ENCODE measurements at places on chromosomes 2 and 18. TPM values are rescaled to one million over a fixed set of nuclear protein-coding genes. Genes with fewer than 3 reads are reported as not detected.
A peak's percentile ranks its signal among the peaks of the same experiment; 100 is the strongest.

The LYPD6 gene
- 4.1 TPM for total RNA-seq

The SIX2 gene
- total RNA-seq: 0.12 TPM

The DCDC2C gene
- total RNA-seq: not detected

The GAREM1 gene
- 5.1 TPM for total RNA-seq

The FBXO48 gene
- 2.9 TPM for total RNA-seq

The IL36A gene
- not detected for total RNA-seq

The RHBDD1 gene
- 15.1 TPM for total RNA-seq

The SLC66A2 gene
- total RNA-seq: 22.3 TPM

DNA sequence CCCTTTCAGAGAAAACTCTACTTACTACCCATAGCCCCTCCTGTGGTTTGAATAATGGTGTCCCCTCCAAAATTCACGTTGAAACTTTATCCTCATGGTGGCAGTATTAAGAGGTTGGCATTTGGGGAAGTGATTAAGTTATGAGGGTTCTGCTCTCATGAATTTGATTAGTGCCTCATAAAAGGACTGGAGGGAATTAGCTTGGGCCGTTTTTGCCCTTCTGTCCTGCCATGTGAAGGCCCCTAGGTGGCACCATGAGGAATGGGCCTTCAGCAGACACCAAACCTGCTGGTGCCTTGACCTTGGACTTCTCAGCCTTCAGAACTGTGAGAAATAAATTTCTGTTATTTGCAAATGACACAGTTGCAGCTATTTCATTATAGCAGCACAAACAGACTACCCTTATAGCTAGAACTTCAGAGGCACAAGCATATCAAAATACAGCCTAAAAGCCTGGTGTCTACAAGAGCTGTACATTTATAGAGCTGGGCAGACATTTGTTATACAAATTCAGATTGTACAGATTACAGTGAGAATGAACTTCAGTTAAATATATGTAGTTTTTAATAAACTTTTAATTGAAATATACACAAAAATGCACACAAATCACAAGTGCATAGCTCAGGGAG, 2.6 kb upstream of the PTPN2 start:
- peak; percentile 16 for DNase-seq

GRCh38 chr2:197914778-197915177, 110.4 kb downstream of the PLCL1 start:
- no peak for DNase-seq

- no peak for DNase-seq
Observed at GRCh38 chr18:42196651-42197050, 241.6 kb downstream of the PIK3C3 start.

- DNase-seq: no peak
Observed at GRCh38 chr2:97798416-97798815, 85.0 kb downstream of the ZAP70 start.

- DNase-seq: peak; percentile 64
Observed at GRCh38 chr2:586641-587076, 90.5 kb downstream of the TMEM18 start.

DNA sequence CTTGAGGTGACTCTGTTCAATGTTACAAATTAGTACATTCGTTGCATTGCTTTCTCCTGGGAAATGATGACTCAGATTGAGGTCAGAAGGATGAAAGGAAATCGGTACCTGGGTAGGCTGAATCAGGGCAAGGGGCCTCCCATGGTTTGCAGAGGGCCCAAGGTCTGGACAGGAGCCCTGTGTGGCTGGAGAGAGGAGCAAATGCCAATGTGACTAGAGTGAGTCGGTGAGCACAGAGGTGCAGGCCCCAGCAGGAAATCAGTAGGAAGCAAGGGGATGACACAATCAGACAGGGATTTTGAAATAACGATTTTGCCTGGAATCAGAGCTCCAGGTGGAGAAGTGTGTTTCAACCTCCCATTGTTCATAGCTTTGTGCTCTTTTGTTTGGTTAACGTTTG, 118.9 kb downstream of the CCDC102B start:
- no peak for DNase-seq

- no peak for DNase-seq
Observed at GRCh38 chr2:142920571-142920970, 43.1 kb downstream of the KYNU start.

GRCh38 chr2:180222644-180223043, 215.5 kb upstream of the CWC22 start:
- DNase-seq: no peak

- DNase-seq: no peak
Observed at GRCh38 chr2:133812826-133813617, 244.8 kb upstream of the NCKAP5 start.

DNA sequence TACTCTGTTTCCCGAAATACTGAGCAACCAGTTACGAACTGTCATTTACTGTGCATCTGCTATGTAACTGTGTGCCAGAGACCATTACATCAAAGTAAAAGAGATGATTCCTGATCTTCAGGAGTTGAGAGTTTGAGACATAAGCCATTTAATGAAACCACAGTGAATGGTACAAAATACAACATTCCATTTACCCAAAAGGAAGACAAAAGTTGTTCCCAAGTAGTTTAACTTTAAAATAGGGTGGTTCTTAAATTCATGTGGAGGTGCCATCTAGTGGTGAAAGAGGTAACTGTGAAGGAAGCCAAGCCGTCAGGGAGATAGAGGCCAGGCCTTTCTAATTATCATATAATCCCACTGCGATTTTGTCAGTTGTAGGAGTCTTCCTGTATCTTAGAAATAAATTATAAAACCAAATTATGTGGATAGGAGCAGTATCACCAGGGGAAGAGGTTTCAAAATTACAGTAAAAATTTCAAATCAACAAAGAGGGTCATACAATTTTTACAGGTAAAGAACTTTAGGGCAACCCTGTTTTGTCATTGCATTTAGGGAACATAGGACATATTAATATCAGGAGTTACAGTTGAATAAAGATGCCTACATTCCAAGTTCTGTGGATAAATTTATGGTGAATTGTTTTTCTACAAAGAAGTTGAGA, 67.7 kb downstream of the EPAS1 start:
- DNase-seq: peak; percentile 67
